Cardiac muscle cell (in vitro differentiated cells and primary cell): ENCODE measurements at places on chromosomes 2 and 18.

- DNase-seq, result no peak
Observed at GRCh38 chr2:196167666-196168065, 3.7 kb downstream of the STK17B start.

- no peak for DNase-seq
Observed at GRCh38 chr2:129925381-129925780, 54.1 kb upstream of the RAB6C start.

DNA sequence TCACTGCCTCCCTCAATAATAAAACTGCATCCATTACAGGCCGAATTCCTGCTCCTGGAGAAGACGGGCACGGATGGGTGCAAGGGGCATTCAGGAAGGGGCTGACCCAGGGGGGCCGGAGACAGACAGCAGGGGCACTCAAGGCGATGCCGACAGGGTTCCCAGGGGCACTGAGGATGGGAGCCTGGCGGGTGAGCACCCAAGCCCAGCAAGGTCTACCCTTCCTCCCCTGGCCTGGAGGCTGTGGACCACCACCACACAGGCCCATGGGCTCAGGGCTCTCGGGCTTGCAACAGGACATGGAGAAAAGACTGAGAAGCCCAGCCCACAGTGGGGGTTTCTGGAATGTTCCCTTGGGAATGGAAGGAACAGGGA is 104.7 kb upstream of the ODC1 start:
- no peak for DNase-seq

GRCh38 chr2:150110548-150110947 is 376.9 kb downstream of the RND3 start:
- DNase-seq, result no peak

DNA sequence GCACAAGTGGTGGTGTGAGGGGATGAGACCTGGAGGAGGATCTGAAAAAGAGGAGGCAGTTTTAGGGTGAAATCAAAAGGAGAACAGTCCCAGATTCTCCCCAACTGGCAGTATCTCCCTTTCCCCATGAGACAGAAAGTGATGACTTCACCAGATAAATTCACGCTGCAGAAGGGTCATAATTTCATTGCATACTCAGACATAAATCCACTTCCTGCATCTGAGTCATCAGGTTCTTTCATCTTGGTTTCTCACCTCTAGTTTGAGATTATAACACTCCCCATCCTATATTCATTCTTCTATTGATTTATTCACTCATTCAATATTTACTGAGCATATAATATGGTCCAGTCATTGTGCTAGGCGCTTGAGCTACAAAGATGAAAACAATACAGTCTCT is 64.7 kb downstream of the CCDC148 start:
- DNase-seq, result no peak

- DNase-seq, result peak; percentile 75
Observed at GRCh38 chr2:217713395-217714286, 289.2 kb downstream of the TNS1 start.

GRCh38 chr2:70141212-70141901 is 49.5 kb downstream of the C2orf42 start:
- peak; percentile 21 for DNase-seq

- DNase-seq, result no peak
Observed at GRCh38 chr2:190792956-190793888, 87.4 kb upstream of the GLS start.

DNA sequence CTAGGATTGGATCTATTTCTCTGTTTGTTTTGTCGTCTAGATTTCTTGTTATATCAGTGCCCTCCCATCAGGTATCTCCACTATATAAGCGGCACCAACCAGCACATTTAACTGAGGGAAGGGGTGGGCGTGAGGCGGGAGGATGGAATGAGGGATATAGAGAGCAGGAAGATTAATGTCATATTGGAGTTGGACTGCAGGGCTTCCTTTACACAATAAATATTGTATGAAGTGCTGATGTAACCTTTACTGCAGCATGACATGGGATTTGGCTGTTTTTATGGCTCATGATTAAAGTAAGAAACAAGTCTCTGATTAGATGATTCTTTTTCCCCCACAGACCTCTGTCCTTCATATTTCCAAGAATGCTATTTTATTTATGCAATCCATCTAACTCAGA is 54.8 kb downstream of the TMEM200C start:
- DNase-seq, result no peak

DNA sequence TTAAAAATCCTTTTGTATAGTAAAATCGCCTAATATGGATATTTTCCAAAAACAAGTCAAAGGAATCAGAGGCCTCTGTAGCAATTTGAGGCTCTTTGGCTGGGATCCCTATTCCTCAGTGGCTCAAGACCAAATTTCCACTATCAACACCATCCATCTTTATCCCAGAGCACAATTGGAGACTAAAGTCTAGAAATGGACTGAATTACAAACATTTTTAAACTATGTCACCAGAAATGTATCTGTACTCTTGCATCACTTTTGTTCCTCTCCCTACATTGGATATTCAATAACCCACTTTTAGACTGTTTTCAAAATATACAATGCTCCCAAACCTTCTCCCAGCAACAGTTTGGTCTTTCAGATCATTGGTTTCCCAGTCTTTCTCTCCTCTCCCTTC is 140.4 kb upstream of the KLHL29 start:
- DNase-seq, result no peak

GRCh38 chr18:38951633-38952032 is 1386.0 kb upstream of the CELF4 start:
- DNase-seq, result no peak

DNA sequence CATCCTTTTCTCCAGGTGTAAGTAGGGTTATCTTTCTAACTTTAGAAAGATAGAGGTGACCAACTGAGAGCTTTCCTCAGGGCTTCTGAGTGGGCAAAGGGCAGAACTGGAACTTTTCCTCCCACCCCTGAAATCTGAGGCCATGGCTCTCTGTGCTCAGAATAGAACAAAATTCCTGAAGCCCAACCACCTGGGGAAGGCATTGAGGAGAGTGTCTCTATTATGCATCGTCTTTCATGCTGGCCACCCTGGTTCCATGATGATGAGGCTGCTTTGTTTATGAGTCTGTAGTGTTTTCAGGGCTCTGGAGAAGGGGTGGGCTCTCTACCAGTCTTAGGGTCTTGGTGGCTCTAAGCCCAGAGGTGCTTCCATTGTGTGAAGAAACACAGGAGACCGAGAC is 30.7 kb upstream of the IL1R1 start:
- peak; percentile 34 for DNase-seq

DNA sequence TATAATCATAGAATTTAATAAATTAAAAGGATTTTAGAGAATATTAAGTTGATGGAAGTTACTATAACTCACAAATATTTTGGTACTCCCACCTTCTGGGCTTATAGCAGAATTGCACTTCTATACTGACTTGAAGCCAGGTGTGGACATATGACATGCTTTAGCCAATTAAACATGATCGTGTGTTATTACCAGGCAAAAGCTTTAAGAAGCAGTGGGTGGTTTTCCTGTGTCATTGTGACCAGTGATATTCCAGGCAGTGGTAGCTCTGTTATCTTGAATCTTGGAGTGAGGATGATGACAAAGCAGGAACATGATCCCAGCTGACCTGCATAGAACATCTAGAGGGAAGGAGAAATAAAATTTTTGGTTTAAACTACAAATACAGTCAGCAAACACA is 370.9 kb upstream of the ZEB2 start:
- peak; percentile 13 for DNase-seq
